Tongue (tissue), 3 donors: ENCODE measurements at places on chromosomes 6 and 20. TPM values are rescaled to one million over a fixed set of nuclear protein-coding genes. Genes with fewer than 3 reads are reported as not detected.

AGPAT4 gene
- 11.4 TPM for total RNA-seq

GRCh38 chr6:69155467-69155866 is 520.4 kb downstream of the ADGRB3 start:
- DNase-seq: no peak

GRCh38 chr6:129500958-129501739 is 208.8 kb downstream of the ARHGAP18 start:
- peak; percentile 79 for DNase-seq

GRCh38 chr6:81693266-81693665 is 59.2 kb downstream of the TENT5A start:
- no peak for DNase-seq

DNA sequence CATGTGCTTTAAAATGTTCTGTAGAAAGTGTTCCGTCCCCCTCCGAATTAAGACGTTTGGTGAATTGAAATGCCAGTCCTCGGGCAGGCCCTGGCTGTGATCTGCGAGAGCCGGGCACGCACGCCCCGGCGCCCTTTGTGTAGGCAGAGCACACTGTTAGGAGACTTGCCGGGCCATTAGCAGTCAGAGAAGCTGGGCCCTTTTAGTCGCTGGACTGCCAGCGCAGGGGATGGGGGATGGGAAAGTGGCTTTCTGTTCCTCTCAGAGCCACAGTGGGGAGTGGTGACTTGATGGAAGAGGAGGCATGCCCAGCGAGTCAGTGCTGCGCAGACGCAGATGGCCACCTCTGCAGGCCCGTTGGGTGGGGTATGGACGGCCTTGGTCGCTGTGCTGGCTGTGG is 2.2 kb downstream of the PPP1R3G start:
- DNase-seq: no peak

DNA sequence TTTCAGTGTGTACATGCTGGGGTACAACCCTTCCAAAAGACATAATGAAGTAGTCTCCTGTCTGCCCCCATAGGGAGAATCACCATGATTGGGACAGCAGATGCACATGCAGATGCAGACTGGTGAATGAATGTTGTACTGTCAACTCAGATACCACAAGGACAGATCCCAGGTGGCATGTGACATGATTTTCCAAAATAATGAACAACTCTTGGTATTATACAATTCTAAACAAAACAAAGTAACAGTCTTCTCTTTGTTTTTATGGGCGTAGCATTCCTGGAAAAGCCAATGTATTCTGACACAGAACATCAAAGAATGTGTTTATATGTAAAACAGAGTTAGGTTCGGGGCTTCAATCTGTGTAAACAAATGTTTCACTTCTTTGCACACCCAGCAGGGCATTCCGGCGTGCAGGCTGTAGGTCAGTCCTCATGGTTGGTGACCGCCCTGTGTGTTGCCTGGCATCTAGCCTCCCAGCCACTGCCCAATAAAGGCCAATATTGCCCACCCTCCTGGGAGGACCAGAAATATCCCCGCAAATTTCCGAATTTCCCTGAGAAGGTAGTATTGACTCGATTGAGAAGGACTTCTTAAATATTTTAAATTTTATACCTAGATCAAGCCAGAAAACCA is 127.7 kb downstream of the KLHL32 start:
- no peak for DNase-seq

DNA sequence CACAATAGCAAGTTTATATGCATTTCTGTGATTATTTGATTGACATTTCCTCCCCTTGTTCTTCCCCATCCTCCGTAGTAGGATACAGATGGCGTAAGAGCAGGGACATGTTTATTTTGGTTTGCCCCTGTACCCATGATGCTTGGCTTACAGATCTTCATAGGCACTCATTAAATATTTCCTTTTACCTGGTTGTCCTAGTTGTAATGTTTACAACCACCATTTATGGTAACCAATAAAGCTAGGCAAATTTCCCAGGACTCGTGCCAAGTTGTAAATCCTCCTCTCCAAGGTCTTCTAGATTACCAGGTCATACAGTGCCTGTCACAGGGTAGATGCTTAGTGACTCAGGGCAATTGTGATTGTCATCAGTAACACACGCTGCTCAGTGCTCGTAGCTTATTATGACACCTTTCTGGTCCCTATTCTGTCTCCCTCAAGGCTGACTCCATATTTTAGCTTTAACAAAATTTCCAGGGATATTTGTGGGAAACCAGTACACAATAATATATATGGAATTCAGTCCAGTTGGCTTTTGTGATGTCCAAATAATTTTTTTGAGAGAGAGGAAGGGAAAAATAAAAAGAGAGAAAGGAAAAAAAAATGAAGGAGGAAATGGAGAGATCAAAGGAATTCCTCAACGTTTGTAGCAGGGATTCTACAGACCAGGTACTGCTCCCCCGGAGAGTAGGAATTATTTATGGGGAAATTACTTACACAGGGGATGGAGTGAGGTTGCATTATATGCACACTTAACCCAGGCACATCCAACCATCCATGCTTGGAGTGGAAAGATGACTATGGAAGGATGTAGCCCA is 24.6 kb downstream of the CYP24A1 start:
- no peak for DNase-seq

GRCh38 chr20:39356908-39357307 is 394.8 kb downstream of the DHX35 start:
- peak; percentile 12 for DNase-seq

GRCh38 chr6:40551966-40552505 is 35.1 kb downstream of the LRFN2 start:
- no peak for DNase-seq

DNA sequence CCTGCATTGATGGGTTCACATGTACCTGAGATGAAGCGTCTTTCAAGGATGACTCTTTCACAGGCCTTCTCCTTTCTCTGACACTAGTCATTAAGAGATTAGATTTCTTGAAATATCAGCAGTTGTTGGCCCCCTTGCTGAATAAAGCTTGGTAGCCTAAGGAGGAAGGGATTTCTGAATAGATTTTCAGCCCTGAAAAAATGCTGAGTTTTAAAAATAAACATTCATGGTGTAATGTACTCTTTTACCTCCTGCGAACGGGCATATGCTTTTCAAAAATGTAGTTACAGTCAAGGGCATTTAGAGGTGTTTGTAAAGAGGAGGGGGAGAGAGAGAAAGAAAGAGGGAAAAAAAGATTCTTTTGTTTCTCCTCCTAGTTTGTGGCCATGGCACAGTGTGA is 222.7 kb downstream of the SOX4 start:
- no peak for DNase-seq

OLIG3 gene
- total RNA-seq: not detected

GRCh38 chr6:149357726-149358538 is 40.4 kb downstream of the TAB2 start:
- DNase-seq: no peak

- no peak for DNase-seq
Observed at GRCh38 chr6:7119272-7119801, 11.6 kb downstream of the RREB1 start.

DNA sequence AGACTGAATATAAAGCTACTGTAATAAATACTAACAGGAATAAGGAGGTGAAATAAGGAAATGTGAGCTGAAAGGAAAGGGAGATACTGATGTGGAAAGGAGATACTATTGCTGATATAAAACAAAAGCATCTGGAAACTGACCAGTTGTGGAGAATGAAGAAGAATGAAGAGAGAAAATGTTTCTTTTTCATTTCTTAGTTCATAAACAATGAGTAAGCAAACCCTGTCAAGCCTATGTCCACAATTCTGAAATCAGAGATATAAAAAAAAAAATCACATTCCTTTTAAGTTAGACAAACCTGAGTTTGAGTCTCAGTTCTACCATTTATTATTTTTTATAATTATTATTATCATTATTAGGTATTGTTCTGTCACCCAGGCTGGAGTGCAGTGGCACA is 121.6 kb upstream of the GJE1 start:
- no peak for DNase-seq

DNA sequence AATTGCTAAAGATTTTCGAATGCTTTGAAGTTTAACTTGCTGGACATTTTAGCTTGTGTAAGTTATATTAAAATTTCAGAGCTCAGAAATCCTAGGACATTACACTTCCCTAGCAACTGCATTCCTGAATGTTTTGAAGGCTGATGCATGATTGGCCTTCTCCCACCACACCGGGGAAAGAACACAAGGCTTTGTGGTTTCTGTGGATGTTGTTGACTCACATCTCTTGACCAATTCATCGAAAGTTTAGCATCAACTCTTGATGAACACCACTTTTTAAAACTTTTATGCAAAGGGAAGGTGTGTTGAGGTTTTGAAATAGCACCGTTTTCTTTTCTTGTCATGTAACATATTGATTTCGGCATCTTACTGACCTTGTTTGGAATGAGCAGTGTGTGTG is 81.1 kb downstream of the RIMS1 start:
- no peak for DNase-seq

DNA sequence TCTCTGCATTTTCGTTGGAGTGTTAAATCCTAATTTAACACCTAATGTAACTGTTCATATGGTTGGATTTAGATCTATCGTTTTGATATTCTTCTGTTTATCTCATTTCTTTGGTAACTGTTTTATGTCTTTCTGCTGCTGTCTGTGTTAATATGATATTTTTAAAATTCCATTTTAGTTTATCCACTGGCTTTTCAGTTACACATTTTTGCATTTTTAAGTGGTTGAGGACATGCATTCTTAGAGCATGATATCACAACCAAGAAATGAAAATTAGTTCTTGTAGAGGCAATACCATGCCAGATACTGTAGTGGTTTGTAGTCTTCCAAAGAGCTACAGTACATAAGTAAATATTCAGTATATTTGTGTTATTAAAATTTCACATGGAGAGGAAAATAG is 58.6 kb downstream of the LIN28B start:
- peak; percentile 35 for DNase-seq

DSP gene
- 167 TPM for total RNA-seq

DNA sequence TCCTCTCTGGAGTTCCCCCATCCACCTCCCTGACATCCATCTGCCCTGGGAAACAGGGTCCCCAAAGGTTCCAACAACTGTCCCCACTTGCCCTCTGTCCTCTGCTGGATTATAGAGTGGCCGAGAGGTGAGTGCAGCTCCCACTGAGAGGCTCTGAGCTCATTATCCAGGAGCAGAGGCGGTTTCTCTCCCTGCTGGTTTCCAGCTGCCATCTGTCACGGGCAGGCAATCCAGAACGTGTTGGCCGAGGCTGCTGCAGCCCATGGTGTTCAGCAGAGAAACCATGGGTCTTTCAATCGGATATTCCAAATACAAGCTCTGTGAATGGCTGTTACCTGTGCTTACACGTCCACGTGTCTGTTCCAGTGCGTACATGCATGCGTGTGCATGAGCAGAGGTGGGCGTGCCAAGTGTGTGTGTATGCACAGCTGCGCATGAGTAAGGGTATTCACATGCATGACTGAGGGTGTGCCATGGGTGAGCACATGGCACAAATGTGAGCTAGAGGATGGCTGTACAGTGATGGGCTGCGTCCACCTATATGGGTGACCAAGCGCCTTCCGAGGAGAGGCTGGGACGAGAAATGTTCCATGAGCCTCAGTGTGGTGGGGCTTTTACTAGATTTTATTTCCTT is 183.7 kb upstream of the PMEPA1 start:
- peak; percentile 36 for DNase-seq

DNA sequence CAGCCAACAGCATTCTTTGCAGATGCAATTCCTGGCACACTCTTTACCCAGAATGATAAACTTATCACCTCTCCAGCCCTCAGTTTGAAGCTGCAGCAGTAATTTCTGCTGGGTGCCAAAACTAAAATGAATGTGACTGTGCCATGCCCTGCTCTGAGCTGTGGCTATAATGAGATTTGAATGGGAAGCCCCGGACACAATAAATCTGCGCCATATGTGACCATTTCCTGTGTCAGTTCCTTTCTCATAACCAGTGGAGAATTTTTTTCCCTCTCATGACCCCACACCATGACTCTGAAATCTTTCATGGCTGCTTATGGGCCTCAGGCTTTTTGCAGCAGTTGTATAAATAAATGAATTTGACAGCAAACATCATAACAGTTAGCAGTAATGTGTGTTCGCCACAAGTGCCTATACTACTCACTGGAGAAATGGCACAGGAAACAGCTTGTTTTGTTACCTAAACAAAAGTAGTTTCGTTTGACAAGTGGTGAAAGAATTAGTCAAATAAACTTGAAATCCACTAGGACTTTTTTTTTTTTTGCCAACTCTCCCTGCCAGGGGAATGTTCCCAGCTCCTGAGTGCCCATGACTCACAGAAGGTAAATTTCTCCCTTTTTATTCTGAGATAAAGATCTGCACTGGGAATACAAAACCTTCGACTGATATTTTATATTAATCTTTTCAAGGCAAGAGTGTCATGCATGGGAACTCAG is 408.4 kb downstream of the PKHD1 start:
- peak; percentile 3 for DNase-seq

- DNase-seq: no peak
Observed at GRCh38 chr6:128525406-128525805, 5.0 kb upstream of the PTPRK start.

GRCh38 chr6:56514395-56514794 is 128.3 kb downstream of the DST start:
- peak; percentile 20 for DNase-seq

DNA sequence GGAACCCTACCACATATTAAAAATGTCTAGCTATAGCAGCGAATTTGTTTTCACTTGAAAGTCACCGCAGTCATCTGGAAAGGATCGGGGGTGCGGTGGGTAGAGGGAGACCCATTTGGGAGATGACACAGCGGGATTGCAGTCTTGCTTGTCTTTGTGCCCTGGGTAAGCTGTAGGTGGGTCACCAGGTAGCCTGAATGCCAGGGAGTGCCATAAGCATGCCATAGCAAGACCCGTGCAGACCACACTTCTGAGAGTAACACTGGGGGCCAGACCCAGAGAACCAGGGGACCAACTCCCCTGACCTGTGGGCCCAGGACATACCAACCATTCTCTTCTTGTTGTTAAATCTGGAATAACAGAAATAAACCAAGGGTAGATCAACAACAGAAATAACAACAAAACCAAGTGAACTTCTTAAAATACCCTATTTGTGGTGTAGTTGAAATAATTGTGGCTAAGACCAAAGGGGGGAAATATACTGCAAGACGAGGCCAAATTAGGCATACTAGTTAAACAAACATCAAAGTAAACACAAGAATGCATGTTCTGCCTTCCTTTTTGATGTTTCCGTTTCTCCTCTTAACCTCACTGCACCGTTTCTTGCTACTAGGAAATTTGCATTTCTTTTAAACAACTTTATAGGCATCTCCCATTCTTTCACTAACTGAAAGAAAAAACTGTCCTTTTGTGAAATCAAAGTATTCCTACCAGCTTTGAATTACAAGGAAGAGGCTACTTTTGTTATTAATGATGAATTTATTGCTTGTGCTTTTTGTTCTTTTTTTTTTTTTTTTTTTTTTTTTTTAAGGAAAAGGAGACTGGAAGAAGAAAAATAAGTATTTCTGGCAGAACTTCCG is 128.2 kb downstream of the SASH1 start:
- no peak for DNase-seq

BPI gene
- 0.21 TPM for total RNA-seq

- DNase-seq: no peak
Observed at GRCh38 chr6:150686566-150686965, 86.9 kb downstream of the PLEKHG1 start.

CTCFL gene
- not detected for total RNA-seq

COL9A3 gene
- 28.1 TPM for total RNA-seq

MRPS18A gene
- total RNA-seq: 31.4 TPM
